Activated CD8-positive, alpha-beta memory T cell treated with anti-CD3 and anti-CD28 coated beads, Interleukin-2, amount 10 ng/mL, durations not matched to agents 7 days and 5 days (primary cell): ENCODE measurements at places on chromosomes 13 and 19. TPM values are rescaled to one million over a fixed set of nuclear protein-coding genes. Genes with fewer than 3 reads are reported as not detected.
A peak's percentile ranks its signal among the peaks of the same experiment; 100 is the strongest.

CDC42EP5 gene
- 0.61 TPM for total RNA-seq

IZUMO4 gene
- 7.2 TPM for total RNA-seq

CEACAM4 gene
- total RNA-seq: not detected

ZNF350 gene
- total RNA-seq: 10.2 TPM

SIAH3 gene
- total RNA-seq: not detected

PIP5K1C gene
- total RNA-seq: 37.7 TPM

FOXA3 gene
- 0.14 TPM for total RNA-seq

SPINT2 gene
- total RNA-seq: 9.3 TPM

PSG4 gene
- total RNA-seq: not detected

KIRREL2 gene
- total RNA-seq: 1.1 TPM

HTR2A gene
- not detected for total RNA-seq

ZNF492 gene
- total RNA-seq: 1.1 TPM

ODAD3 gene
- 0.54 TPM for total RNA-seq

DNA sequence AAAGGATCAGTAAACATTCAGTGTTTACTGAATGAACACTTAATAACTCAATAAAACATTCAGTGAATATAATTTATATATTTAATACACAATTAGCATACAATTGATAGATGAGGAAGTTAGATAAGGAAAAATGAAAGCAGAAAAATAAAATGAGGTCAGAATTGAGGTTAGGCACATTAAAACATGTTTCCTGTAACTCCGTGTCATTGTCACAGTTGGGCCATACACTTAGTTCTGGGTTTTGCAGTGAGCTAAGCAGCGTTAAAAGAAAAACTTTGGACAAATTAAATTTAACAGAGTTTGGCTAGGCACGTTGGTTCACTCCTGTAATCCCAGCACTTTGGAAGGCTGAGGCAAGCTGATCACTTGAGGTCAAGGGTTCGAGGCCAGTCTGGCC is 71.4 kb downstream of the MIPEP start:
- H3K4me1 ChIP-seq: peaks cover 4% of the 10 kb centered on the region
- no peaks in the 10 kb centered on the region for H3K27me3 ChIP-seq
- no peak overlapping the region for H3K4me3 ChIP-seq
- no peak overlapping the region for H3K27ac ChIP-seq

GRCh38 chr19:46573679-46574498 is 27.2 kb upstream of the CALM3 start:
- H3K4me1 ChIP-seq: peaks cover 7% of the 10 kb centered on the region
- peaks cover 12% of the 10 kb centered on the region for H3K27me3 ChIP-seq
- DNase-seq: no peak
- no peaks in the 10 kb centered on the region for H3K36me3 ChIP-seq

- DNase-seq: no peak
- H3K36me3 ChIP-seq: peaks cover 24% of the 10 kb centered on the region
- H3K27ac ChIP-seq: no peak overlapping the region
- no peak overlapping the region for H3K4me3 ChIP-seq
- H3K27me3 ChIP-seq: no peaks in the 10 kb centered on the region
- peaks cover 5% of the 10 kb centered on the region for H3K4me1 ChIP-seq
These were observed 23.4 kb downstream of the IZUMO4 start for GRCh38 chr19:2119921-2120785.

- no peak for DNase-seq
- H3K4me1 ChIP-seq: no peaks in the 10 kb centered on the region
- H3K27ac ChIP-seq: no peak overlapping the region
- peaks cover 11% of the 10 kb centered on the region for H3K36me3 ChIP-seq
- peaks cover 6% of the 10 kb centered on the region for H3K27me3 ChIP-seq
- H3K4me3 ChIP-seq: no peak overlapping the region
These were observed 56.4 kb upstream of the GJB6 start for GRCh38 chr13:20288561-20288960.

DNA sequence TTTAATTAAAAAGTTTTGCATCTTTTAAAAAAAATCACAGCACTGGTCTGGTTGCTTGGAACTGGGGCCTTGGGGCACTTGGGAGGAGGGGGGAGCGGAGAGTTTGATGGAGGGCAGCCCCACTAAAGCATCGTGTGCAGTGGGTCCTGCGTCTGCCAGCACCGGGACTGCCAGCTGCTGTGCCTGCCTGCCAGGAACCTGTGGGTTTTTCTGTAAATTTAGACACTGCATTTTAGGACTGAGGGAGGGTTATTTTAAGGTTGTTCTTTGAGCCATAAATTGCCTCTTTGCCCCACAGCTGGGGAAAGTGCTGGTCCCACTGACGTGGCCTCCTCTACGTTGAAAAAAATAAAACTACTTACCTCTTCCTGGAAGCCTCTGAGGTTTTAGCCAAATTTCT is 2.9 kb downstream of the KLF2 start:
- peak overlapping the region; percentile 88 for H3K27ac ChIP-seq
- peaks cover 71% of the 10 kb centered on the region for H3K4me1 ChIP-seq
- no peak for DNase-seq
- peaks cover 37% of the 10 kb centered on the region for H3K27me3 ChIP-seq

DNA sequence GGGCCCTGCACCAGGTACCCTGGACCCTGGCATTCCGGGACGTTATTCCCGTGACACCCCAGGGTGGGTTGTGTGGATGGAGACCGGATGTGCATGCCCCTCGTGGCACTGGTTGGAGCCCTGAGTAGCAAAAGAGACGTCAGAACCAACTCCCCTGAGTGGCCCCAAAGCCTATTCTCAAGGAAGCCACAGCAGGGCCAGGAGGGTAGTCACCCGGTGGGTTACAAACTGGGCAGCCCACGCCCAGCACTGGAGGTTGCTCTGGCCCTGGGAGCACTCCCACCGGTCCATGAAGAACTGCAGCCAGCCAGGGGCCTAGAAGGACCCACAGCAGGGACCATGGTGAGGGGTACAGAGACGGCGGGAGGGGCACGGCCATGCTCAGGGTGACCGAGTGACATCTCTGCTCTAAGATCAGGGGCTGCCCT is 7.5 kb downstream of the KLF16 start:
- peak overlapping the region; percentile 95 for H3K27ac ChIP-seq
- H3K4me1 ChIP-seq: peaks cover 49% of the 10 kb centered on the region
- peak; percentile 76 for DNase-seq
- no peaks in the 10 kb centered on the region for H3K27me3 ChIP-seq

- H3K27ac ChIP-seq: no peak overlapping the region
- no peaks in the 10 kb centered on the region for H3K27me3 ChIP-seq
- H3K36me3 ChIP-seq: no peaks in the 10 kb centered on the region
- no peak for DNase-seq
- H3K4me3 ChIP-seq: no peak overlapping the region
These were observed 188.8 kb upstream of the SPRY2 start for GRCh38 chr13:80529734-80530133.

- peaks cover 24% of the 10 kb centered on the region for H3K36me3 ChIP-seq
- H3K4me1 ChIP-seq: peaks cover 22% of the 10 kb centered on the region
- H3K27ac ChIP-seq: no peak overlapping the region
- no peak overlapping the region for H3K4me3 ChIP-seq
These were observed 147.5 kb downstream of the CYSLTR2 start for GRCh38 chr13:48801255-48801654.

GRCh38 chr13:81395368-81395767 is 1054.4 kb upstream of the SPRY2 start:
- no peaks in the 10 kb centered on the region for H3K36me3 ChIP-seq
- no peak overlapping the region for H3K27ac ChIP-seq
- H3K27me3 ChIP-seq: no peaks in the 10 kb centered on the region
- no peaks in the 10 kb centered on the region for H3K4me1 ChIP-seq
- H3K4me3 ChIP-seq: no peak overlapping the region

GRCh38 chr19:11047866-11048265 is 41.4 kb upstream of the LDLR start:
- no peaks in the 10 kb centered on the region for H3K27me3 ChIP-seq
- H3K4me1 ChIP-seq: peaks cover 31% of the 10 kb centered on the region
- DNase-seq: no peak

- peaks cover 16% of the 10 kb centered on the region for H3K36me3 ChIP-seq
- no peak overlapping the region for H3K4me3 ChIP-seq
These were observed 9.1 kb downstream of the MYDGF start for GRCh38 chr19:4660993-4661392.

DNA sequence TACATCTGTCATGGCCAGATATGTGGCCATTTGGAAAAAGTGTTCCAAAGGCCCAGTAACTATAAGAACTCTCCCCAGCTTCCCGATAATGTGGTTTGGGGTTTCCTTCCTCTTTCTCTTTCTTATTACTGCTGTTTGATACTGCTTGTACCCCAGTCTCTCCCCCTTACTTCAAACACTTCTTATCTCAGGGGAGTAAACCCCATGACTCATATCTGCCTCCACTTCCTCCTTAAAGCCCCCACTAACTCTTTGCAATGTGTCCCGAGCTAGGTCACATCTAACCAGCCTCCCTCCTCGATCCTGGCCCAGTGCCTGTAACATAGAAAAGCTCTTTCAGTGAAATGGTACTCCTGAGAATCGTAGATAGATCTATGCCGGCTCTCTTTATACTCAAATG is 82.4 kb upstream of the STARD13 start:
- H3K36me3 ChIP-seq: no peaks in the 10 kb centered on the region
- no peak overlapping the region for H3K4me3 ChIP-seq
- H3K4me1 ChIP-seq: peaks cover 5% of the 10 kb centered on the region
- H3K27ac ChIP-seq: no peak overlapping the region
- H3K27me3 ChIP-seq: peaks cover 5% of the 10 kb centered on the region
- DNase-seq: no peak

DNA sequence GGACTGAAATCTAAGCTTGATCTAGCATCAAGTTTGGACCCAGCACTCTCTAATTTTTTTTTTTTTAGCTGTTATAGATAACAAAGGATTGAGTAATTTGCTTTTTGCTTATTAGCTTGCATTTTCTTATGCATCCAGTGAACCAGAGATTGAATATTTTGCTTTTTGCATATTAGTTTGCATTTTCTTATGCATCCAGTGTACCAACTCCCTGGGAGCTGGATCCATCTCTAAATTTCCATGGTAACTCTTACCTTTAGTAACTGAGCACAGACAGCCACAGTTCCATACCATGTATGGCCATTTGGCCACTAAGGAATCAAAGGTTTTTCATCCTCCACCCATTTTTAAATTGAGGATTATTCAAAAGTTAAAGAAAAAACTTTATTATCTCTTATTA is 8.7 kb upstream of the ZNF548 start:
- H3K36me3 ChIP-seq: peaks cover 34% of the 10 kb centered on the region
- H3K4me3 ChIP-seq: no peak overlapping the region
- H3K27me3 ChIP-seq: no peaks in the 10 kb centered on the region
- no peak for DNase-seq

GRCh38 chr13:48624858-48625257 is 28.9 kb upstream of the CYSLTR2 start:
- H3K4me1 ChIP-seq: no peaks in the 10 kb centered on the region
- peaks cover 5% of the 10 kb centered on the region for H3K27me3 ChIP-seq

GRCh38 chr13:90443268-90443667 is 904.2 kb upstream of the MIR17HG start:
- H3K27me3 ChIP-seq: no peaks in the 10 kb centered on the region
- H3K4me3 ChIP-seq: no peak overlapping the region
- H3K4me1 ChIP-seq: no peaks in the 10 kb centered on the region
- H3K27ac ChIP-seq: no peak overlapping the region

GRCh38 chr19:48493718-48494401 is 17.8 kb downstream of the LMTK3 start:
- H3K4me3 ChIP-seq: peak overlapping the region; percentile 26
- H3K36me3 ChIP-seq: no peaks in the 10 kb centered on the region
- peaks cover 30% of the 10 kb centered on the region for H3K4me1 ChIP-seq
- H3K27ac ChIP-seq: no peak overlapping the region
- no peak for DNase-seq

DNA sequence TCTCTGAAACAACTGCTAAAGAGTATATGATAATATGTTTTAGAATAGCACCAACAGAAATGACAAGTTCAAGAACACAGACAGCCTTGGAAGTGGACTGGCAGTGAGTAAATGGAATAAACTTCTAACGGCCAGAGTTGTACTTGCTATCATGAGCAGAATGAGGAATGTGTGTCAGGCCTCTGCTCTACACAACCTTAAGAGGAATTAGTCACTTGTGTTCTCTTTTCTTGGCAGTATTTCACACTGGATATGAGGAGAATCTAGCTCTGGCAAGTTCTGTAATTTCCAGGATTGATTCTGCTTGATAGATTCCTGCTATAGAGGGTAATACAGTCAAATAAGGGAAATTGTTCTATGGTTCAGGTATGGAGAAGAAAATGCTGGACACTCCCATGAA is 757.3 kb downstream of the EFNB2 start:
- no peak for DNase-seq
- H3K36me3 ChIP-seq: no peaks in the 10 kb centered on the region
- no peak overlapping the region for H3K27ac ChIP-seq

GRCh38 chr19:32599736-32600157 is 18.8 kb downstream of the PDCD5 start:
- peaks cover 33% of the 10 kb centered on the region for H3K36me3 ChIP-seq
- peaks cover 7% of the 10 kb centered on the region for H3K4me1 ChIP-seq
- no peak overlapping the region for H3K4me3 ChIP-seq

DNA sequence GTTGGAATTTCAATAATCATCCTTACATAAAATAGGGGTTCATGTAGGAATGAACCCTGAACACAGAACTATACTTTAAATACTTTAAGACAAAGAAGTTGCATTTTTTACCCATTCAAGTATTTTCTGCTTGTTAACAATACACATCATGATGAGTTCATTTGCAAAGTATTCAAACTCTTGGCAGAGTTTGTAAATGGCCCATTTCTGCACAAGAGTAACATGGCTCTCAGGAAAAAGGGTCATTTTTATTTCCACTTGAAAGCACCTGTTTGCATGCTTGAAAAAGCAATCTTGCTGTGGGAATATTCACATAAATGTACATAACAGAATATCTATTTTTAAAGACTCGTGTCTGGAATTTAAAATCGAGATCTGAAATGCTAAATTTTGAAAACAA is 18.1 kb downstream of the ESD start:
- H3K4me3 ChIP-seq: no peak overlapping the region
- no peak for DNase-seq
- H3K4me1 ChIP-seq: no peaks in the 10 kb centered on the region
- no peaks in the 10 kb centered on the region for H3K27me3 ChIP-seq

GRCh38 chr13:29109987-29110386 is 289.8 kb downstream of the MTUS2 start:
- H3K27me3 ChIP-seq: no peaks in the 10 kb centered on the region
- no peak for DNase-seq
- no peaks in the 10 kb centered on the region for H3K36me3 ChIP-seq
- no peak overlapping the region for H3K27ac ChIP-seq

- no peak overlapping the region for H3K27ac ChIP-seq
- H3K27me3 ChIP-seq: no peaks in the 10 kb centered on the region
- H3K4me1 ChIP-seq: peaks cover 56% of the 10 kb centered on the region
- H3K4me3 ChIP-seq: no peak overlapping the region
- H3K36me3 ChIP-seq: no peaks in the 10 kb centered on the region
These were observed 47.7 kb upstream of the USPL1 start for GRCh38 chr13:30569901-30570576.

GRCh38 chr13:48542581-48543341 is 9.9 kb upstream of the RCBTB2 start:
- no peak overlapping the region for H3K4me3 ChIP-seq

DNA sequence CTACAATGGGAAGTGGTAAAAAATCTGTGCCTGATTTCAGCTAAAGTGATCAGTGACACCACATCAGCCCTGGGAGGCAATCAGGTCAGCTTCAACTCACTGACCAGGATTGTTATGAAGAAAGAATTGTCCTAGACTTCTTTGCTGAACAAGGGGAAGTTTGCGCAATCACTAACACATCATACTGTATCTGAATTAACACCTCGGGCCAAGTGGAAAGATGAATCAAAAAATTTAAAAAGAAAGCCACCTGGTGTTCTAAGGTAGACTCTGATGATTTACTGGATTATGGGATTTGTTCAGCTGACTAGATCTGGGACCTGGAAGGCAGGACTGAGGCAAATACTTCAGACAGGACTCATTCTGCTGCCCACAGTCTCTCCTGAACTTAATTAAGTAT is 161.8 kb downstream of the DIAPH3 start:
- no peak overlapping the region for H3K27ac ChIP-seq
- no peak overlapping the region for H3K4me3 ChIP-seq
- H3K4me1 ChIP-seq: no peaks in the 10 kb centered on the region
- DNase-seq: no peak
- H3K36me3 ChIP-seq: peaks cover 15% of the 10 kb centered on the region
